COLO829 (cell line): ENCODE measurements at places on chromosomes 16 and 17.

DNA sequence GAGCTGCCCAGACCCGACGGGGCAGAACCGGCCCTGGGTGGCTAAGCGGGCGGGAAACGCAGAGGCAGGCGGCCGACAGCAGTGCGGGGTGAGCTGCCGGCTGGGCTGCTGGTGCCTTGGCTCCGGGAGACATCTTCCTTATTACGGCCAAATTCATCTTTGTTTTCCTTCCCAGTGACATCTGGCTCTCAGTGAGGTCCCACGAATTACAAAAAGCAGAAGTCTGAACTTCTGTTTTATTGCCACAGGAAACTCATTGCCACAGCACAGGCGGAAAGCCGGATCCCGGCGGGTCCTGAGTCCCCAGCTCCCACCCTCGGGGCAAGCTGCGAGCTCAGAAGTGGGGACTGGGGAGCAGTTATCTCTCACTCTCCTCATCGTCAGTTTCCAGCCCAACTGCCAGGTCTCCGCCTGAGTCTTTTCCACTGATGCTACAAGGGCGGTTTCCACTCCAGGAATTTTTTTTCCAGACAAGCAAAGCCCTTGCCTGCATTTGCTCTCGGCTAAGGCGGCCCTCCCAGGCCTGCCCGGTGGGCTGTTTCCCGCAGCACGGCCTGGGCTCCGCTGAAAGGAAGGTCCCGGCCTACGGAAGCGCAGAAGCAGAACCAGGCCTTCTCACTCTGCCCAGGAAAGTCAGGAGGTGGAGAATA, 40.3 kb downstream of the CBFA2T3 start:
- DNase-seq: no peak

- no peak for DNase-seq
Measured at GRCh38 chr17:312476-313148, 40.0 kb downstream of the RPH3AL start.

DNA sequence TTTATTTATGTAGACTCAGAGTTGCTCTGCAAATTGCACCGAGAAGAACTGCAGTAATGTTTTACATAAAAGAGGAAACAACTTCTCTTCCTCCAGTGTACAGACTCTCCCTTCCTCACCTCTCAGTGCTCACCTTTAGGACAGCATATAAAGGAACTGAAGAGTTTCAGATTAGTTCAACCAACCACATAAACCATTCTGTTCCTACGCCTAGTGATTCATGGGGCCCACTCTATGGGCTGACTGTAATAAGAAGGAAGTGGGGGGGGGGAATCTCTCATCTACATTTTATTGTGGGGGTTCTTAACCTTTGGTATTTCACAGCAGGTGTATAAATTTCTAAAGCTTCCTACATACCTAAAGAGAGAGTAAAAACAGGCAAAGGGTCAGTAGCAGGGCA, 18.3 kb downstream of the ZSWIM7 start:
- DNase-seq: no peak

DNA sequence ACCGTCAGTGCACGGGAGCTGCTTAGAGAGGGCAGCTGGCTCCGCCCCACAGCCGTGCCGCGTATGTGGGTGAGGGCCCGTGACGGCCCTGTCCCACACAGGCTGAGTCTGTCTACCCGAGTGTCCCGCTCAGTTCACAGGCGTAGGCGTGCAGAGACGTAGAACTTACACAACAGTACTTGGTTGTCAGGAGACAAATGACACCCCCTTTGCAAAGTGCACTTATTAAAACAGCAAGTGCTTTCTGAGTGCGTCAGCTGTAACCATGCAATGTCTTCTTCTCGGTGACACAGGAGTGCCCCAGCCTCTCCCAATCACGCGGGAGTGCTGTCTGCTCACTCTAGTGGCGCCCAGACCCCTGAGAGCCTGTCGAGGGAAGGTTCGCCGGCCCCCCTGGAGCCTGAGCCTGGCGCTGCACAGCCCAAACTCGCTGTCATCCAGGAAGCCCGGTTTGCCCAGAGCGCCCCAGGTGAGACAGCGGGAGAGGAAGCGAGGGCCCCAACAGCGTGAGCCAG, 64.2 kb downstream of the FOXK2 start:
- no peak for DNase-seq

- no peak for DNase-seq
Measured at GRCh38 chr17:34758718-34759117, 179.3 kb downstream of the TMEM132E start.

DNA sequence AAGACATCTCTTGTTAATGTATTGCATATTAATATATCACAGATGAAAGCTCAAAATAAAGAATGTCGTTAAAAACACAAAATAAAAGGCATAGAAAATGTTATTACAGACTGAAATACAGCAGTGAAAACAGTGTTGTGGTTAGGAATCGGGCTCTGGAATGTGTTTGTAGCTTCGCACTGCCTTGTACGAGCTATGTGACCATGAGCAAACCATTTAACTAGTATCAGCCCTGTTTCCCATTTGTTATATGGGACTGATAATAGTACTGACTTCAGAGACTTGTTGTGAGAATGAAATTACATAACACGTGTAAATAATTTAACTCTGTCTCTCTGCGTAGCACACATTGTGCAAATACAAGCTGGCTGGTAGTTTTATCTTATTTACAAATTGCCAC, 648 bp upstream of the RBFOX1 start:
- no peak for DNase-seq

GRCh38 chr17:72306037-72306436, 185.2 kb downstream of the SOX9 start:
- DNase-seq: no peak

GRCh38 chr16:74888232-74888862, 96.6 kb downstream of the WDR59 start:
- no peak for DNase-seq

- DNase-seq: peak; percentile 18
Measured at GRCh38 chr16:48384520-48385252, 527 bp downstream of the SIAH1 start.

GRCh38 chr17:59769887-59770286, 62.4 kb downstream of the VMP1 start:
- DNase-seq: no peak

GRCh38 chr17:19739241-19740201, 8.6 kb downstream of the ALDH3A1 start:
- DNase-seq: no peak

GRCh38 chr16:14489460-14489859, 140.6 kb downstream of the PARN start:
- DNase-seq: no peak

- DNase-seq: no peak
Measured at GRCh38 chr17:82218349-82219075, 5.9 kb upstream of the CCDC57 start.

GRCh38 chr16:53131363-53132071, 76.7 kb downstream of the CHD9 start:
- DNase-seq: no peak

DNA sequence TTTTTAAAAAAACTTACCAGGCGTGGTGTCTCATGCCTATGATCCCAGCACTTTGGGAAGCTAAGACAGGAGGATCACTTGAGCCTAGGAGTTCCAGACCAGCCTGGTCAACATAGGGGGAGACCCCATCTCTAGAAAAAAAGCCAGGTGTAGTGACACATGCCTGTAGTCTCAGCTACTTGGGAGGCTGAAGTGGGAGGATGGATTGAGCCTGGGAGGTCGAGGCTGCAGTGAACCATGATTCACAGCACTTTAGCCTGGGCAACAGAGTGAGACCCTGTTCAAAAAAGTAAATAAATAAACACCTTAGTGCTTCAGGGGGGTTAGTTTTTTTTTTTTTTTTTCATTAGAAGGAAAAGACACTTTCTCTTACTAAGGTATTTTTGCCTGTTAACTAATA, 58.9 kb upstream of the LRRC37A3 start:
- DNase-seq: no peak

- DNase-seq: no peak
Measured at GRCh38 chr17:40846515-40847144, 20.4 kb downstream of the KRT12 start.

GRCh38 chr17:77666462-77666861, 292.0 kb upstream of the TNRC6C start:
- DNase-seq: no peak

DNA sequence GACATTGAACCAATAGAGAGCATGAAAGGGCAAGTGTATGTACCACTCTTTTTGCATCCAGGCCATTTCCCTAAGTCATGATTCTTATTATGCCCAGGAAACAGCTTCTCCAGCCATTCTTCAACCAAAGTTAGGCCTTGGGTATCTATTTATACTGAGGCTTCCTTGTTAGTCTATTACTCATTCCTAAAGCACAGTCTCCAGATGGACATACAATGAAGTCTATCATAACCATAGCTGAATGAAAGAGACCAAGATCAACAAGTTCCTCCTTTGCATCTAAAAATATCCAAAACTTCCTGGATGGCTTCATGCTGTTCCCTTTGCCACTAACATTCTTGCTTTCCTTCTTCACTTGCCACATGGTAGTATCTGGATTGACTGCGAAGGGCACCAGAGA, 265.9 kb downstream of the CDH8 start:
- no peak for DNase-seq

GRCh38 chr17:81923302-81924260, 4.0 kb downstream of the MAFG start:
- DNase-seq: no peak

DNA sequence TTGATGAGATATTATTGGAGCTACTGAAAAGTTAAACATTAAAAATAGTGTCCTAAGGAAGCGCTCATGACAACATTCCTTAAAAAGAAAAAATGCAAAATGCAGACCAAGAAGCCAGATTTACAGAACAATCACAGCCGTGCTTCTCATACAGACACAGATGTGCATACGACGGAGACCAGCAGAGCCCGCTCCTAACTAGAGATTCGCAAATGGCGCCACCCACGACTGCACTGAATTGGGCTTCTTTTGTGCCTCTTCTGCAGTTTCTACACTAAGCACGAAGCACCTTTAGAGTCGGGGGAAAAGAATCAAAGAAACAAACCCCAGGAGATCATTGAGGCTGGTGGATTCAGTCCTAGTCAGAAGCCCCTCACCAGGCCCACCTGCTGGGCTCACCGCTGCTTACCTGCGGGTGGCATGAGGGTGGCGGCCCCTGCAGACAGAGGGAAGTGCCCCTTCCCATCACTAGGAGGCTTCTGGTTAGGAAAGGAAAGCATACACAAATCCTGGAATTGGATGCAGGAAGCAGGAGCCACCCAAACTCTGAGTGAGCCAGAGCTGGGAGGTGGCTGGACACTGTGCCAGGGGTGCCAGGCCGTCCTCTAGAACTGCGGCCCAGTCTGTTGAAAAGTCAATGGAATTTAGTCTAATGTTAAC, 64.9 kb upstream of the CHMP6 start:
- DNase-seq: no peak

DNA sequence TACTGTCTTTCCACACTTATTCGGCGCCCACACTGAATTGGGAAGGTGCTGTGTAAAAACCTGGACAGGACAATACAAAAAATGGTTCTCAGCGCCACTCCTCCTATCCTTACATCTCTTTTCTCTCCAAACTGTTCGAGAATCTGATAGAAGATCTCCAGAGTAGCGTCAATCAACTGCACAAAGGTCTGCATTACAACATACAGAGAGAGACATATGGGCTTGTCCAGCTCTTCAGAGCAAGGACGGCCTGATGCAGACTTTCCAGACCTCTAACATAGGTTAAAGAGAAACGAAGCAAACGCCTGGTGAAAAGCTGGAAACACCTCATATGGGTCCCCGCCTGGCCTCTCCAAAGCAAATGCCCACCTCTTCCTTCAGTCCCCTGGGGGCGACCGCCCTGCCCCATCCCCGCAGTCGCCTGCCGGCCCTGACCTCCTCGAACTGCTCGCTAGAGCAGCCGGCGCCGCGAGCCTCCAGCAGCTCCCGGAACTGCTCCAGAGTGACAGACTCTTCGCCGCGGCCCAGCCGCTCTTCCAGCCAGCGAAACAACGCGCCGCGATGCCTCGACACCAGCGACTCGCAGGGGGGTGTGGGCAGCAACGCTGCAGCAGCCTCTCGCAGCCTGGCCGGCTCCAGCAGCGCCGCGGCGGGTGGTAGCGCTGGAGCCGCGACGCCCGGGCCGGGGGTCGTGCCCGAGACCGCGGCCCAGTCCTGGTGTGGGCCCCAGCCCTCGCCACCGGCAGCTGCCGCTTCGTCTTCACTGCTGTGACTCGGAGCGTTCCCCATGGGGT, 526 bp downstream of the ZZEF1 start:
- no peak for DNase-seq

- DNase-seq: no peak
Measured at GRCh38 chr16:46954562-46954961, 18.9 kb downstream of the DNAJA2 start.

DNA sequence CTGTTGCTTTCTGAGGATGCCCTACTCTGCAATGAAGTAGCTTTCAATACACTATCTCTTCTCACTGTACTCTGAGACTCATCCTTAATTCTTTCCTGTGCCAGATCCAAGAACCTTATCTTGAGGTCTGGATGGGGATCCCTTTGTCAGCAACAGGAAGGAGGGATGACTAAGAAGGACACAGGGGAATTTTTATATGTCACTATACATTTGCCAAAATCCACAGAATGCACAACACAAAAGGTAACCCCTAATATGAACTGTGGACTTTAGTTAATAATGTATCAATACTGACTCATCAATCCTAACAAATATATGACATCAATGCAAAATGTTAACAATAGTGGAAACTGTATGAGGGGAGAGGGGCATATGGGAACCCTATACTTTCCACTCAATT, 4.7 kb upstream of the RBBP6 start:
- peak; percentile 45 for DNase-seq

DNA sequence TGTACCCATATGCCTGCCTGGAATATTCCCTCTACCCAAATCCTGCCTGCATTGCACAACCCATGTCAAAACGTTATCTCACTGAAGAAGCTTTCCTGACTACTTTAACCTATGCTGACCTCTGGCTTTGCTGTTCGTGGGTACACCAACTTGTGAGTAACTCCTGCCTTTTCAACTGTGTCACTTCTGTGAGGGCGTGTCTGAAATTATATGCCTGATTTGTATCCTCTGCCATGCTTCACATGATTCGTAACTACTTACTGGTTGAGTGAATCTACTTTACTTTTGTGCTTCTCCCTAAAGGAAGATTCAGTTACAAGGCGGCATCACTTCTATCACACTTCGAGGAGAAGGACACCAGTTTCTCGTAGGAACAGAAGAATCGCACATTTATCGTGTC, 33.3 kb upstream of the USP43 start:
- no peak for DNase-seq

- DNase-seq: no peak
Measured at GRCh38 chr17:58210922-58211321, 8.1 kb downstream of the MKS1 start.

DNA sequence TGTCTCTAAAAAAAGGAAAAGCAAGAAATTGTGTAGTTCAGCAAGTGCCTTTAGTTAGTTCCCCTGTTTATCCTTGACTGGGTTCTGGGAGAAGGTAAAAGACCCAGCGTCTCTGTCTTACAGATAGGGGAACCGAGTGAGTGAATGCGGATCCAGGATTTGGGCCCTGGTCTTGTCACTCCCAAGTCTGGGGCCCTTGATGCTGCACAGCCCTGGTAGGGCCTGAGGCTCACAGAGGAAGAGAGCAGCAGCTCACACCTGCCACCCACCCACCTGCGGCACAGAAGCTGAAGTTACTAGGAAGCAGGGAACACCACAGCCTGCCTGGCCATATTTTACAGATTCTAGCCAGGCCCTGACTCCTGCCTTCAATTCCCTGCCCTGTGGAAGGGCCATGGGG, 22.2 kb downstream of the LASP1 start:
- DNase-seq: no peak

- no peak for DNase-seq
Measured at GRCh38 chr16:55597928-55598327, 31.4 kb downstream of the CAPNS2 start.

- no peak for DNase-seq
Measured at GRCh38 chr17:67639555-67639954, 78.2 kb upstream of the NOL11 start.

- DNase-seq: no peak
Measured at GRCh38 chr16:71406316-71406715, 35.5 kb downstream of the TLE7 start.
